ENCODE measurements at places on chromosomes 3 and 15.

GRCh38 chr3:164371681-164372080, 706.6 kb downstream of the SI start:
- no peaks in the 10 kb centered on the region for H3K36me3 ChIP-seq
- H3K27ac ChIP-seq, result no peak overlapping the region
- no peak overlapping the region for H3K4me3 ChIP-seq
- no peak for DNase-seq
- no peaks in the 10 kb centered on the region for H3K4me1 ChIP-seq

- DNase-seq, result no peak
- H3K36me3 ChIP-seq, result peaks cover 8% of the 10 kb centered on the region
- H3K27ac ChIP-seq, result no peak overlapping the region
- H3K27me3 ChIP-seq, result no peaks in the 10 kb centered on the region
- H3K4me1 ChIP-seq, result no peaks in the 10 kb centered on the region
- no peak overlapping the region for H3K4me3 ChIP-seq
These were observed 18.0 kb downstream of the SPICE1 start for GRCh38 chr3:113496924-113497323.

- peaks cover 44% of the 10 kb centered on the region for H3K4me1 ChIP-seq
- H3K4me3 ChIP-seq, result no peak overlapping the region
- H3K27me3 ChIP-seq, result no peaks in the 10 kb centered on the region
These were observed 158.6 kb downstream of the BBX start for GRCh38 chr3:107681396-107681795.

DNA sequence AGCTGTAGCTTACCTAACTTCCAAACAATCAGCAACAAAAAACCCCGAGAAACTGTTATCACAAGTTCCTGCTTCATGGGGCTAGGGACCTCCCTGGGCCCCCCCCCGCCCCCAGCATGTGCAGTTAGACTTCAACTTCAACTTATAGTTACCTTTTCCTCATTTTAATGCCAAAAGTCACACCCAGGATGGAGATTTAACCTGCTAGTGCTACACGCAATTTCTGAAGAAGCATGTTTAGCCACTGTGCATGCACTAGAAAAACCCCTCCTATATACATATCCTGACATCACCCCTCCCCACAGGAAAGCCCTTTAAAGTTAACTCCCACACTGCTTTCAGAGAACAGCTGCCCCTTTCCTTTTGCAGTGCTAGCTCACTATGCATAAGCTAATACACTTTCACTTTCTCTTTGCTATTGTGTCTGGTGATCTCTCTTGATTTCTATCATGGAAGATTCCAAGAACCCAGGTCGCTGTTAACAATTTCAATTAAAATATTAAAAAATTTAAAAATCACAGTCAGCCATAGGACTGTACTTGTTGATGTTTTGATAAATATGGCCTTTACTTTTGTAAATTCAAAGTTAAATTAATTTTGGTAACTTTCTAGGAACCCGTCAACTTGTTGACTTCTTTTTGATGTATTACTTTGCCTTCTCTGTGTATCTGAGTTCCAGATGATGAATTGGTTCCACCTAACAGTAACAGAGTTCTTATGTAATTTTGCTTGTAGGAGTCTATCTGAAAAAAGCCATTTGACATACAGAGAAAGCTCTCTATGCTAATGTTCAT, 75.2 kb upstream of the ACAD9 start:
- H3K36me3 ChIP-seq, result peaks cover 56% of the 10 kb centered on the region
- H3K27ac ChIP-seq, result peak overlapping the region; percentile 66
- H3K27me3 ChIP-seq, result no peaks in the 10 kb centered on the region
- peaks cover 34% of the 10 kb centered on the region for H3K4me1 ChIP-seq

- no peaks in the 10 kb centered on the region for H3K4me1 ChIP-seq
- no peaks in the 10 kb centered on the region for H3K36me3 ChIP-seq
- H3K27me3 ChIP-seq, result peaks cover 11% of the 10 kb centered on the region
- no peak for DNase-seq
These were observed 121.1 kb upstream of the PLAAT1 start for GRCh38 chr3:193119926-193120325.

GRCh38 chr3:69542805-69543429, 157.0 kb upstream of the FRMD4B start:
- DNase-seq, result no peak
- no peak overlapping the region for H3K27ac ChIP-seq
- peak overlapping the region; percentile 83 for H3K4me3 ChIP-seq
- no peaks in the 10 kb centered on the region for H3K36me3 ChIP-seq
- peaks cover 21% of the 10 kb centered on the region for H3K4me1 ChIP-seq
- peaks cover 51% of the 10 kb centered on the region for H3K27me3 ChIP-seq

GRCh38 chr3:47856669-47857068, 53.7 kb downstream of the DHX30 start:
- H3K4me3 ChIP-seq, result no peak overlapping the region
- H3K27ac ChIP-seq, result peak overlapping the region; percentile 90
- no peaks in the 10 kb centered on the region for H3K27me3 ChIP-seq
- peaks cover 6% of the 10 kb centered on the region for H3K4me1 ChIP-seq
- H3K36me3 ChIP-seq, result peaks cover 33% of the 10 kb centered on the region

DNA sequence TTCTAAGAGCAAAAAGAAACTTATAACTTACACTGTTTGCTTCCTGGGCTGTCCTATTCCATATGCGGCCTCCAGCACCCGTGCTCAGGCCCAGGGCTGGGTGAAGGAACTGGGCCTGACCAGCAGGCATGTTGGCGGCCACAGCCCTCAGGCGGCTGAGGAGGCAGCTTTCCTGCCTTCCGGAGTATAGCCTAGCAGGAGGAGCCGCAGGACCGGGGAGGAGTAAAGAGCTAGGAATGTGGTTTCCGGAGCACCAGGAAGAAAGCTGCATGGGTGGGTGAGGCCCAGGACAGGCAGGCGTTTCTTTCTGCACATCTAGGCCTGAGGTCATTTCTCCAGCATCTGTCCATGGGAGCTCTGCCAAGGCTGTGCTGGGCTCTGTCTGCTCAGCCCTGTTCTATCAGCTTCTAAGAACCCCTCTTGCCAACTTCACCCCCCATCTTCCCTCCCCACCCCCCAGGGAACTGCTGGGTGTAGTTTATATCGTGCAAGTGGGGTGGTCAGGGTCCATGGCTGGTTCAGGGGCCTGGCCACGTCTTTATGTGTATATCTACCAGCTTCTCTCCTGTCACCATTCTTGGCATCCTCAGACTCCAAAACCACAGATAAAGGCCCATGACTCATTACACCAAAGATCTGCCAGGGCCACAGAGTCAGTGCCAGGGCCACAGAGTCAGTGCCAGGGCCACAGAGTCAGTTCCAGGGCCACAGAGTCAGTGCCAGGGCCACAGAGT, 7.8 kb upstream of the KIF7 start:
- peaks cover 42% of the 10 kb centered on the region for H3K27me3 ChIP-seq
- peaks cover 15% of the 10 kb centered on the region for H3K4me1 ChIP-seq
- no peak overlapping the region for H3K4me3 ChIP-seq

GRCh38 chr3:158731938-158732855, at the start of gene RARRES1:
Gene RARRES1, minus strand, starts transcription at chr3:158732457. Its CDS starts 42 bp downstream, at chr3:158732415.
- peak; percentile 79 for DNase-seq
- peak within 1 kb of the TSS; percentile 75 for H3K4me3 ChIP-seq
- peaks cover 16% of the 10 kb centered on the region for H3K4me1 ChIP-seq
- H3K27me3 ChIP-seq, result peaks cover 45% of the 10 kb centered on the region
- H3K36me3 ChIP-seq, result peaks cover 19% of the 10 kb centered on the region

GRCh38 chr3:177731644-177732268, 534.5 kb upstream of the TBL1XR1 start:
- no peak overlapping the region for H3K4me3 ChIP-seq
- H3K36me3 ChIP-seq, result peaks cover 15% of the 10 kb centered on the region
- no peak for DNase-seq
- peaks cover 57% of the 10 kb centered on the region for H3K4me1 ChIP-seq
- H3K27me3 ChIP-seq, result no peaks in the 10 kb centered on the region

DNA sequence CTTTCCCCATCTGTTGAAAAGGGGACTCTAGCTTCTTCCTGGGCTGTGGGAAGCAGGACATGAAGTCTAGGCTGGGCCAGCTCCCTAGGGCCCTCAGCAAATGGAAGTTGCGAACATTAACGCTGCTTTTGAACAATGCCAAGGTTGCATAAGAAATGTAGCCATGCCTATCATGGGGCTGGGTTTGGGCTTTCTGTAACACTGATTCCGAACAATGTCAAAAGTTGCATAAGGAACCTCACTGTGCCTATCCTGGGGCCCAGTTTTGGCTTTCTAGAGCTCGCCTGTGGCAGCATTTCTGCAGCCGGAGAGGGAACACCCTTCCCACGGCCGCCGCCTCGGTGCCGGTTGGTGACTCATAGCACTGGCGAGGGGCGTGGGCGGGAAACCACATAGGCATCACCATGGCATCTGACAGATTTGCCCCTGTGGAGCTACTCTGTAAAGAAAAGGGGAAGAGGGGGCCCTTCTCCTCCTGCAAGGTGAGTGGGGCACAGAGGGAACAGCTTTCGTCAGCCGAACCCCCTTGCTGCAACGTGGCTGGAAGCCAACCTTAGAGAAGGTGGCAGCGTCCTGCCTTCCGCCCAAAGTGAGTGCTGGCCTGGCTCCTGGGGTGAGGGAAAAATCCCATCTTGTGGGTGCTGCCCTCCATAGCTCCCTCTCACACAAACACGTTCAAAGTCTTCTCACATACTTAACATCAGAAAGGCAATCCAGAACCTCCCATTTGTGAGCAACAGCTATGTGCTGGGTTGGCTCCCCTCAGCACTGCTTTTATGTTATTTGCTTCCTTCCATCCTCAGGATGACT, 46.6 kb upstream of the ATP2B2 start:
- no peak overlapping the region for H3K27ac ChIP-seq
- peaks cover 9% of the 10 kb centered on the region for H3K27me3 ChIP-seq
- no peak for DNase-seq
- no peak overlapping the region for H3K4me3 ChIP-seq
- H3K4me1 ChIP-seq, result no peaks in the 10 kb centered on the region

- peak overlapping the region; percentile 98 for H3K4me3 ChIP-seq
- DNase-seq, result no peak
- H3K27me3 ChIP-seq, result peaks cover 4% of the 10 kb centered on the region
- H3K36me3 ChIP-seq, result peaks cover 19% of the 10 kb centered on the region
- peaks cover 23% of the 10 kb centered on the region for H3K4me1 ChIP-seq
These were observed 653 bp upstream of the WDR6 start for GRCh38 chr3:49006408-49007067.

- no peak for DNase-seq
- H3K27ac ChIP-seq, result no peak overlapping the region
- H3K4me3 ChIP-seq, result no peak overlapping the region
- H3K4me1 ChIP-seq, result no peaks in the 10 kb centered on the region
- peaks cover 17% of the 10 kb centered on the region for H3K36me3 ChIP-seq
These were observed 165.1 kb upstream of the GOLIM4 start for GRCh38 chr3:168260859-168261258.

- H3K27me3 ChIP-seq, result peaks cover 3% of the 10 kb centered on the region
- H3K4me1 ChIP-seq, result peaks cover 13% of the 10 kb centered on the region
- no peaks in the 10 kb centered on the region for H3K36me3 ChIP-seq
- no peak for DNase-seq
- no peak overlapping the region for H3K4me3 ChIP-seq
- H3K27ac ChIP-seq, result no peak overlapping the region
These were observed 9.5 kb upstream of the KBTBD12 start for GRCh38 chr3:127905556-127905955.

Data from nephron progenitor cell (in vitro differentiated cells).